Neural progenitor cell (in vitro differentiated cells): ENCODE measurements at places on chromosomes 13 and 19. TPM values are rescaled to one million over a fixed set of nuclear protein-coding genes. Genes with fewer than 3 reads are reported as not detected.

DNA sequence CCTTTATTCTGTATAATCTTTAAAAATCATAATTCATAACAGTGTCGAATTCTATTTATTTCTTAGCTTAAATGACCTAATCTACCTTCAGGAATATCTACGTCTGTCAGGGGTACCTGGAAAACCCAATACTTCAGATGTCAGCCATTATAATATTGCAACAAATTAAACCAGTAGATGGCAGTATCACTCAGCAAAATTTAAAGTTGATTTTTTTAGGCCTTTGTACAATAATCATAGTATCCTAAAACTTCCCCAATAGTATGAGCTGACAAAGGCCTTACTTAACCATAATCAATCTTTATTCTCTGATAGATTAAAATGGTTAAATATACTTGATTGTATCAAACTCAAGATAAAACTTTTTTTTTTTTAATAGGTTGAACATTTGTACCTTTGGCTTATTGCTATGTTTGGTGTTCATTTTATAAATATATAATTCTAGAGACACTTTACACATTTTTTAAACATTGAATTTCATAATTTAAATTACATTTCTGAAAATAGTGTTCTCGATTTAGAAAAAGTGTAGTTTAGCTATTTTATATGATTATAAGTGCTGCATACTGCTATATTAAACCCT, 830.2 kb upstream of the SPRY2 start:
- no peak overlapping the region for H3K27ac ChIP-seq
- H3K4me3 ChIP-seq = no peak overlapping the region
- DNase-seq = peak; percentile 18
- no peaks in the 10 kb centered on the region for H3K36me3 ChIP-seq
- no peaks in the 10 kb centered on the region for H3K27me3 ChIP-seq
- no peaks in the 10 kb centered on the region for H3K4me1 ChIP-seq

MATK gene
- total RNA-seq = 2.4 and 2.8 TPM in 2 replicates

GRCh38 chr19:17757125-17757524, 5.8 kb downstream of the FCHO1 start:
- no peak overlapping the region for H3K27ac ChIP-seq
- peaks cover 18% of the 10 kb centered on the region for H3K4me1 ChIP-seq
- H3K4me3 ChIP-seq = no peak overlapping the region
- H3K36me3 ChIP-seq = no peaks in the 10 kb centered on the region

DNA sequence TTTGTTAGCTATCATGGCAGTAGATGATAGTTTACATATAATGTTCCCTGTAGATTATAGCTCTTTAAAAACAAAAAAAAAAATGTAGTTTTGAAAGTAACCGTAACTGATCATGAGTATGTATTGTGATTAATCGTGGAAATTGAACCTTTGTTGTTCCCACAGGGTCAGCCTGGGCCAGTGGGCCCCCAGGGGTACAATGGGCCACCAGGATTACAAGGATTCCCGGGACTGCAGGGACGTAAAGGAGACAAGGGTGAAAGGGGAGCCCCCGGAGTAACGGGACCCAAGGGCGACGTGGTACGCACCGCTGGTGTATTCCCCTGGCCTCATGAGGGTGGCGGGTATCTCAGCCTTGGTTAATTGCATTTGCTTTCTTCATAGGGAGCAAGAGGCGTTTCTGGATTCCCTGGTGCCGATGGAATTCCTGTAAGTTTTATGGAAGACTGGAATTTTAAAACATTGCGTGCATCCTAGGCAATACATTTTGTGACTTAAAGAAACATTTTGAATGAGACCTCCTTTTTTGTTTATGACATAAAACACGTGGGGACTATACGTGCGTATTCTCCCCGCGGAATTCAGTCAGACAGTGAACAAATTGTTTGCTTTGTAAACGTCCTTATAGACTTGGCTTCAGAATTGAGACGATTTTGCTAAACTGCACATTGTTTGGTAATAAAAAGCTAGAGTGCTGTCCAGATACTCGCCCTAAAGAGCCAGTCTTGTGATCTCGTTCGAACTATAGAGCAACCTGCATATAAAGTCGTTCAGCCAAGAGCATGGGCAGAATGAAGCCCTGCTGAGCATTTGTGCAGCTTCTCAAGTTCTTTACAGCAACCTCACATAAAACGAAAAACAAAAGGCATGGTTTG, 117.7 kb downstream of the COL4A2 start:
- no peak overlapping the region for H3K27ac ChIP-seq
- DNase-seq = no peak
- H3K36me3 ChIP-seq = no peaks in the 10 kb centered on the region
- no peaks in the 10 kb centered on the region for H3K27me3 ChIP-seq

DNA sequence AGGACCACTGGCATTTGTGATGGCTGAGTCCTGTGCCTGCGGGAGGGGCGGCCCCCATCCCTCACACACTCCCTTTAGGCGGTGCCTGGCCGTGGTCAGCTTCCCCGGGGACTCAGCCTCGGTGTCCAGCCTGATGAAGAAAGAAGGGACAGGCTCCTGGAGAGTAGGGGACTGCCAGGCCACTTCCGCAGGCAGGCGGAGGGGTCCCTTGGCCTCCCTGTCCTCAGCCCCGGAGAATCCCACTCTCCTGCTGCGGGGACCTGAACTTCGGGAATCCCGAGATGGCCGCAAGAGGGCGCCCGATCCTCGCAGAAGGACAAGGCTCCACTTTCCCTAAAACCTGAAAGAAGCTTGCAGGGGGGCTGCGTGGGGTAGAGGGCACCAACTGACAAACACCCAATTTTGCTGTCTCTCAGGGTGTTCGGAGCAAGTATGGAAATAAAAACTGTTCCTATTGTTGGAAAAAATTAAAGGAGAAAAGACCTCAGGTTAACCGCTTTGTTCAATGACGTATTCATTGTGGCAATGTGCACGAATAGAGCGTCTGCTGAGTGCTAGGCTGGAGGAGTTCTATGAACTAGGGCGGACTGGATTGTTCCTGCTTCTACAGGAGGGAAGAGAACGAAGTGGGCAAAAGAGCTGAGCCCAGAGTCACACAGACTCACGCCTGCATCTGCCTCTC, 297.3 kb downstream of the ZNF536 start:
- DNase-seq = peak; percentile 80
- H3K36me3 ChIP-seq = no peaks in the 10 kb centered on the region
- H3K27ac ChIP-seq = no peak overlapping the region

ZFP14 gene
- 19.0 and 25.1 TPM in 2 replicates for total RNA-seq

DNA sequence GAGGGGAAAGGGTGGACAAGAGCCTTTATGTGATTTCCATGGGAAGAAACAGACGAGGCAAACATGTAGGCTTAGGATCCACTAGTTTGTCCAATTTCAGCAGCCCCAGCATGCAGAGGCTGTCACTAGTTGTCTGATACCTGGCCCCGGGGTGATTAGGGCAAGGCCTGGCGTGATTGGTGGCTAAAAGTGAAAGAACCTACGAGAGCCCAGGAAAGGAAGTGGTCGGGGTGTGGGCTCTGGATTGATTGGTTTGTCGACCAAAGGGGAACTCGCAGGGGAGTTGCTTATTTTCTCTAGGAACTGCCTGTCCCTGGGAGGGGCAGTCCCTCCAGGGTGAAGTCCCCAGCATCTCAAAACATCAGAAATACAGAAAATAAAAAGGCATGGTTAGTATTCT, 64.2 kb upstream of the UQCRFS1 start:
- H3K4me1 ChIP-seq = no peaks in the 10 kb centered on the region
- no peaks in the 10 kb centered on the region for H3K36me3 ChIP-seq
- no peaks in the 10 kb centered on the region for H3K27me3 ChIP-seq
- no peak overlapping the region for H3K4me3 ChIP-seq

- no peak overlapping the region for H3K27ac ChIP-seq
- no peak for DNase-seq
- H3K36me3 ChIP-seq = no peaks in the 10 kb centered on the region
- peaks cover 19% of the 10 kb centered on the region for H3K4me1 ChIP-seq
- no peaks in the 10 kb centered on the region for H3K27me3 ChIP-seq
Observed at GRCh38 chr13:36029166-36029565, 102.0 kb downstream of the DCLK1 start.

DNA sequence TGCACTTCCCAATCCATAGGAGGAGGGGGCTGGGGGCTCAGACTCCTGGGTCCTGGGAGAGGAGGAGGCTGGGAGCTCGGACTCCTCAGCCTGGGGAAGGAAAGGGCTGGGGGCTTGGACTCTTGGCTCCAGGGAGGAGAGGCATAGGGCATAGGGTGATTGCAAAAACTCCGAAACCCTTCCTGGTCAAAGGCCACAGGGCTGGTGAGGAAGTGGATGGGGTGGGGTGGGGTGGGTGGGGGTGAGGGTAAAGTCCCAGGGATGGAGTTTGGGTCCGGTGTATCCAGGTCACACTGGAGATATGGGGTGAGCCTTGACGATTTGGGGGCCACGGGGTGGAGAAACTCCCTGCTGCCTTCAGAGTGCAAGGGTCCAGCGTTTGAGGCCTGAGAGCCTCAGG, 2.8 kb downstream of the MYH14 start:
- peaks cover 51% of the 10 kb centered on the region for H3K27me3 ChIP-seq
- H3K27ac ChIP-seq = no peak overlapping the region
- no peak overlapping the region for H3K4me3 ChIP-seq
- no peaks in the 10 kb centered on the region for H3K36me3 ChIP-seq

PRSS57 gene
- total RNA-seq = not detected in 2 replicates

DNA sequence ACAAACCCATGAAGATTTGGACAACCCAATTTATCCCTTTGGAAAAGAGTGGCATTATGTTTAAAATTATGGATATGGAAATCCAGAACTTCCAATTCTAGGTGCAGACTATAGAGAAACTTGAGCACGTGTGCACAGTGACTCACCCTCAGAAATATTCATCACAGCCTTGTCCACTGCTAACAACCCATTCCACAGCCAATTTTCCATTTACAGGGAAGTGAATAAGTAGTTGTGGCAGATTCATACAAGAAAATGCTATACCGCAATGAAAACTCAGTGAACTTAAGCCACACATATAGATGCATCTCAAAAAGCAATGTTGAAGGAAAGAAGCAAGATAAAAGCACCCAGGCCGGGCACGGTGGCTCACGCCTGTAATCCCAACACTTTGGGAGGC, 133.3 kb downstream of the USP12 start:
- no peak overlapping the region for H3K4me3 ChIP-seq
- peaks cover 29% of the 10 kb centered on the region for H3K27me3 ChIP-seq
- no peak for DNase-seq

SYNE4 gene
- 2.3 and 10.9 TPM in 2 replicates for total RNA-seq

GRCh38 chr13:85501616-85502015, 297.6 kb downstream of the SLITRK6 start:
- no peak overlapping the region for H3K4me3 ChIP-seq
- no peaks in the 10 kb centered on the region for H3K36me3 ChIP-seq
- no peak overlapping the region for H3K27ac ChIP-seq
- peaks cover 9% of the 10 kb centered on the region for H3K4me1 ChIP-seq
- H3K27me3 ChIP-seq = no peaks in the 10 kb centered on the region
- no peak for DNase-seq

DNA sequence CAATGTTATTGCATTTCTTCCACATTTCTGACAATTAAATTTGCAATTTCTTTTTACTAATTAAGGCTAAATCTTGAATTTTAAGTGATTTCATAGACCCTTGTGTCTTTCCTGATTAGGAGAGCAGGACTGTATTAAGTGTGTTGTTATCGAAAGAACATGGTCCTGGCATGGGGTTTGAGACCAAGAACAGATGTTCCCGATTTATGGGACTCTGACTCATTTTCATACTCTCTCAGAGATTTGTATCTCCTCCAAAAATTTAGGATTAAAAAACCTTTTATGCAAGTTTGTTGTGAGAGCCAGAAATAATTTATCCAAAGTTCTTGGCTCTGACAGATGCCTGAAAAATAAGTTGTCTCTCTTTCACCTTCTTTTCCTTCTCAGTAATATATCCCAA, 589.3 kb upstream of the ARGLU1 start:
- no peak for DNase-seq
- no peaks in the 10 kb centered on the region for H3K4me1 ChIP-seq
- no peak overlapping the region for H3K27ac ChIP-seq
- H3K36me3 ChIP-seq = no peaks in the 10 kb centered on the region

- no peaks in the 10 kb centered on the region for H3K4me1 ChIP-seq
- peaks cover 45% of the 10 kb centered on the region for H3K27me3 ChIP-seq
- H3K27ac ChIP-seq = no peak overlapping the region
- DNase-seq = peak; percentile 85
Observed at GRCh38 chr13:46551410-46552302, 1.3 kb upstream of the LRCH1 start.

- no peak overlapping the region for H3K4me3 ChIP-seq
- no peaks in the 10 kb centered on the region for H3K4me1 ChIP-seq
- no peaks in the 10 kb centered on the region for H3K27me3 ChIP-seq
- no peak for DNase-seq
Observed at GRCh38 chr13:86976521-86977324, 694.4 kb upstream of the SLITRK5 start.

DNA sequence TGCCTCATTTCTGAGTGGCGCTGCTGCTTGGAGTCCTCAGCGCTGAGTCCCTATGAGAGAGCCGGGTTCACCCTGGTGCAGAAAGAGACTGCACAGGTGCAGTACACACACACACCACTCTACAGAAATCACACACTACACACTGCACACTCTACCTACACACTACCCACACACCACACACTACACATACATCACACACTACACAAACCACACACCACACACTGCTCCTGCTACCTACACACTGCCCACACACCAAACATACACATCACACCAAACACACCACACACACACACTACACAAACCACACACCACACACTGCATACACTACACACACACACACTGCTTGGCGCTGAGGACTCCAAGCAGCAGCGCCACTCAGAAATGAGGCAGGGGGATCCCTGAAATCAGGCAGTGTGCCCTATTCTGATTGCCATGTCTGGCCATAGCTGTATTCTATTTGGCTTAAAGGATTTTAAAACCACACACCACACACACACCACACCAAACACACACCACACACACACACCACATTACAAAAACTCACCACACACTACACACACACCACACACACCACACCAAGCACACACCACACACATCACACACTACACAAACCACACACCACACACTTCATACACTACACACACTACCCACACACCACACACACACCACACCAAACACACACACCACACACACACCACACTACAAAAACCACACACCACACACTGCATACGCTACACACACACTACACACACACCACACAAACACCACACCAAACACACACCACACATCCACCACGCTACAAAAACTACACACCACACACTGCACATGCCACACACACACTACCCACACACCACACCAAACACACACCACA, 4.9 kb downstream of the MAG start:
- no peaks in the 10 kb centered on the region for H3K4me1 ChIP-seq
- no peak overlapping the region for H3K4me3 ChIP-seq
- no peaks in the 10 kb centered on the region for H3K36me3 ChIP-seq
- H3K27me3 ChIP-seq = no peaks in the 10 kb centered on the region
- DNase-seq = no peak
- H3K27ac ChIP-seq = no peak overlapping the region
